ENCODE measurements at places on chromosomes 1 and 21.
A peak's percentile ranks its signal among the peaks of the same experiment; 100 is the strongest.

DNA sequence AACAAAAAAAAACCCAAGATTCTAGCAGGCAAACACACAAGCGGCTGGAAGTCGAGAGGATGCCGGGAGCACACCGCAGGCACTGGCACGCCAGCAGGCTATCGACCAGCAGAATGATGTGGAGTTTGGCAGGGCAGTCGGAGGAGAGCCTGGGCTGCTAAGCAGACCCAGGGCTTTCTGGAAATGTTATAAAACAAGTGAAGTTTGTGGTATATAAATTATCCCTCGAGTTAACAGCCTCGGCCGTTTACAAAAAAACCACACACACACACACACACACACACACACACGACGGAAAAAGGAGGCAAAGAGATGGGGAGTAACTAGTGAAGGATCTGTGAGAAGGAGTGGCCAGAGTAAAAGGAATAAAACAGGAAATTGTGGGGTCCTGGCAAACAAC lies 87.2 kb upstream of the IVNS1ABP start:
- no peak for DNase-seq

DNA sequence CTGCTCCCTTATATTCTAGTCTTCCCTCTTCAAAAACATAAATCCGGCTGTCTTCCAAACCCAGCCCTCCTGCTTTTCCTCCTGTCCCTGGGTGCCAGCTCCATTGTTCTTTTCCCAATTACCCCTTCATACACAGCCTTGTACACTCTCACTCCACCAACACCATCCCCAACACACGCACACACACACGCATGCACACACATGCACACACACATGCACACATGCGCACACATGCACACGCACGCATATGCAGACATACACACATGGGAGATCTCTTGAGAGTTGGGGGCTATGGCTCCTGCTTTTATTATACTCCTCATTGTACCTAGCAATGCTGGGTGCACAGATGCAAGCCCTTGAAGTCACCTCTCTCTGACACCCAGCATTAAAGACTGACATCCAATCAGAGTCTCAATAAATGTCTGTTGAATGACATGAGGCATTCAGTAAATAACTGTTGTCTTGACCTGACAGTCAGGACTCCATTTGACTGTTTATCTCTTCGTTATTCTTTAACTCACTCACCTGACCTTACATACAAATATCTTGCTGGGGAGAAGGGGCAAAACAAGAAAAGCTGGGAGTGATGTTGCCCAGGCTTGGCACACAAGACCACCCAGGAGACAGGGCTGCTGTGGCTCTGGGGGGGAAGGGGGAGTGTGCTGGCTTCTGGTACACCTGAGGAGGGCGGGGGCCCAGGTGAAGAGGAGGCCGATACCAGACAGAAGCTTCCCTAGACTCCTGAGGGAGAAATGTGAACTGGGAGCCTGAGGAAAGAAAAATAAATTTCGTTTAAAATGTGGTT lies 16.0 kb downstream of the ABCA4 start:
- DNase-seq = no peak

DNA sequence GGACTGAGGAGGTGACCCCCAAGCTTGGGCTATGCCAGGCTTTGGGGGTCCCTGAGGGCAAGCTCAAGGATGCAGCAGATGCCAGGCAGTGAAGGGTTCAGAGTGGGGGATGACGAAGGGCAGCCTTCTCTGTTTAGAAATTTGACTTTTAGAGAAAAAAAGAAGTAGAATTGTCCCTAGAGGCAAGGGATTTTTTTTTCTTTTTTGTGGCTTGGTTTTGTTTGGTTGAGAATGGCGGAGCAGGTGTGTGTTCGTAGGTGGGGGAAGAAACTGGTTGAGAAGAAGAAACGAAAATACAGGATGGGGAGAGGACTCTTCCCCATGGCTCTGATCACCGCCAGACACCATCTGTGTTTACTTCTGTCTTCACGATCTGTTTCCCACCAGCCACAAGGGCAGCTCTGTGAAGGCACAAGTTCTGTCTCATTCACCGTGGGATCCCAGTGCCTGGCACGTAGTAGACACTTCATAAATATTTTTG lies 8.2 kb downstream of the PLA2G5 start:
- no peak for DNase-seq

GRCh38 chr1:207407655-207408260 lies 46.4 kb upstream of the CR2 start:
- DNase-seq = no peak

DNA sequence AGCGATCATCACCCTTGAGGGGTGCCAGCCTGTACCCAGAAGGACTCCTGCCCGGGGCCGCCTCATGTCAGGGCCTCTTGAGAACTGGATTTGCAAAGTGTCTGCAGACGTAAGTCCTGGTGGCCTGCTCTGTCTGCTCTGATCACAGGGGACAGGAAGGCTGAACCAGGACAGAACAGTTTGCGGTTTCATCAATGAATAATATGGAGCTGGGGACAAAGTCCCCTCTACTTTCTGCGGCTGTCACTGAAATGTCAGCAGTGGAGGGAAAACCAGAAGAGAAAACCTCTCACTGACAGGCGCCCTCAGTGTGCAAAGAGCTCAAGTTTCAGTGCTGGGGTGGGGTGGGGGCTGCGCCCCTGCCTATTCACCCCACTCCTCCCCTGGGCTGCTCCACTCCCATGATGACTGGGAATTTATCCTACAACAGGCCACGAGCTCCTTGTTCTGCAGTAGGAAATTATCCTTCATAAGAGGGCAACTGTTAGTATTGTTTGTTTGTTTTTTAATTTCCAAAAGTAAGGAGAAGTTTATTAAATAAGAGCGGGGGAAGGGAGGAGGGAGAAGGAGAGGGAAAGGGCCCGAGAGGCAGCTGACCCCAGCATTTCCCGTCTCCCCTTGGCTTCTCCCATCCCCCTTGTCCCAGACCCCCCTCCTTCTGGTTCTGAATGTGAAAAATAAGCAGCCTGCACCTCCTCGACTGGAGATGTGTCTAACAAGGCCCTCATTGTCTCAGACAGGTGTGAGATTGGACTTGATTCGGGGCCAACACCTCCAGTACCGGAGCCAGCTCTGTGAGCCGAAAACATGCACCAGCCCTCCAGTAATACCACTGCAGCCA lies 149.2 kb downstream of the CLIC6 start:
- DNase-seq = no peak

- DNase-seq = no peak
Observed at GRCh38 chr1:216627252-216627651, 96.0 kb downstream of the ESRRG start.

DNA sequence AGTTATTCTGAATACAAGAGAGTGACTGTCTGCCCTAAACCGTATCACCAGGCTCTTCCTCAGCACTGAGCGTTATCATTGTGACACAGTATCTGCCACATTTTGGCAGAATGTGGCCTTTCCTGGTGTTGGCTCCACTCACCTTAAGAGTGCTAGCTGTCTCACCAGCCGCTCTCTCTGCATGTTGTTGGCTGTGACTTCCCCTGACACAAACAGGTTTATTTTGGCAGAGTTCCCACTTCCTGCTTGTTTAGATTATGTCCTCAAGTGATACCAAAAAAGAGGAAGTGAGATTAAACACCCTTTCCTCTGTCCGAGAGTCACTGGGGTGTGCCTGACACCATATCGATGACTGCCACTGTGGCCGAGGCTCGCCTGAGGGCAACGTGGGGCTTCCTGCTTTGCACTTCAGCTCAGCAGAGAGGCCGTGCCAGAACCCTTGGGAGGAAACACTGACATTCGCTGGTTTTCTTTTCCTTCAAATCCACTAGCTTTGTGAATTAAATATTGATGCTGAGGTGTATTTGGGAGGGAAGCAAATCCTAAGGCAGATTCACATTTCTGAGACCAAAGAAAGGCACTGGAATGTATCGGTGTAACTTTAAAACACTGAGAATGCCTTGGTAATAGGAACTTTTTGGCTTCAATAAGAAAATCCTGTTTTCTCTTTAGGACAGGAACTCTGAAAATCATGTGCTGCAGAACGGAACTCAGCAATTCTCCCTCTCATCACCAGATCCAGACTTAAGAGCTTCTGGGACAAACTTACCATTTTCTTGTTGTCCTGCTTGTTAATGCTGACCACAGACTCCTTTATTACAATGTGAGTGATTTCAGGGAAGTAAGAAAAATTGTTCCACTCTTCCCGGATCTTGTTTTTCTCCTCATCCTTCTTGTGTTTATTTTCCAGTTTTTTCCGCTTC lies 102.1 kb downstream of the JAK1 start:
- DNase-seq = peak; percentile 30

DNA sequence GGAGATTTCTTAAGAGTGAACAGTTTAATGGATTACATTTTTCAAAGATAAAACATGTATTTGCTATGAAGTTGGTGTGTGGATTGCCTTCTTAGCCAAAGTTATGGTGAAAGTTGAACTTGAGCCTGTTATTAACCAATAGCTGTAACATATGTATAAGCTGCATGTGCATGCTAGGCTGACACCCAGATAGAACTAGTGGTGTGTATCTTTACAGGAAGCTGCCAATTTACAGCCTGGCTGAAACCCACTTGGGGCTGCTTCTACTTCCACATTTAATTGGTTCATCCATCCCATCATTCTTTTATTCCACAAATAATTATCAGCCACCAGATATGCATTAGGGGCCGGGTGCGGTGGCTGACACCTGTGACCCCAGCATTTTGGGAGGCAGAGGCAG lies 3.3 kb downstream of the PLA2G5 start:
- no peak for DNase-seq

- DNase-seq = no peak
Observed at GRCh38 chr1:193700710-193701355, 514.4 kb upstream of the B3GALT2 start.

DNA sequence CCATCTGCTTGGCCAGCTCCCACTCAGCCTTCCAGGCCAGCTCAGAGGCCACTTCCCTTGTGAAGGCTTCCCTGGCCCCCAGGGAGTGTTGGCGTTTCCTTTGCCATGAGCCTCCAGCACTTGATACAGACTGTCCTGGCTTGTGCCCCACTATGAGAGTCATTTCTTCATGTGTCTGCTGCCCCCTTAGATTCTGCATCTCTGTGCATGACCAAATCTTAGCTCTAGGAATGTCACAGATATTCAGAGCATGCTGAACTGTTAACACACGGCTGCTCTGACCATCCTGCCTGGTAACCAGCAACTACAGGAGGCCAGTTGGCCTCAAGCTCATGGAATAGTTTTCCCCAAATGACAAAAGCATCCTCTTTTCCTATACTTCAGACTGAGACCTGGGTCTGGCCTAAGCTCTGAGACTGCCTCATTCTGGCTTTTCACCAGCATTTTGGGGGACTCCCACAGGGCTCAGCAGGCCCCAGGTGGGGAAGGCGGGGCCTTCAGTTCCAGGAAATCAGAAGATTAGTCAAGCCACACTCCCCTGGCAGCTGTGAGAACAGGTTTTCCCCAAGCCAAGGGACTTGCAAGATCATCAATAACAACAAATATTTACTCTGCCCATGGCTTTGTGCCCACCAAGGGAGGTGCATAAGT lies 182.6 kb upstream of the EDN2 start:
- DNase-seq = peak; percentile 33

DNA sequence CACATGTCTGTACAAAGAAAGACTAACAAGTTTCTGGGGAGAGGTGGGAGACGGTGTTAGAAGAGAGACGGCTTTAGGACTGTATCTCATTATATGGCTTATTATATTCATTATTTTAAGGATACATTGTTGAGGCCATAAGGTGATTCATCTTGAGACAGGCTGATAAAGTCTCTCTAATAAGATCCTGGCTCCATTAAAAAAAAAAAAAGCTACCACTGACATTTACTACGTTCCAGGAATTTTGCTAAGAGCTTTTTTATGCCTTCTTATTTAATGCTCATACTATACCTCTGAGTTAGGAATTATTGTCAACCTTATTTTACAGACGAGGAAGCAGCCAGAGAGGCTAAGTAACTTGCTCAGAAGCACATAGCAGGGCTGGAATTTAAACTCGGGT lies 173.7 kb downstream of the GABPA start:
- no peak for DNase-seq

GRCh38 chr1:231778009-231778719 lies 151.6 kb downstream of the DISC1 start:
- no peak for DNase-seq

DNA sequence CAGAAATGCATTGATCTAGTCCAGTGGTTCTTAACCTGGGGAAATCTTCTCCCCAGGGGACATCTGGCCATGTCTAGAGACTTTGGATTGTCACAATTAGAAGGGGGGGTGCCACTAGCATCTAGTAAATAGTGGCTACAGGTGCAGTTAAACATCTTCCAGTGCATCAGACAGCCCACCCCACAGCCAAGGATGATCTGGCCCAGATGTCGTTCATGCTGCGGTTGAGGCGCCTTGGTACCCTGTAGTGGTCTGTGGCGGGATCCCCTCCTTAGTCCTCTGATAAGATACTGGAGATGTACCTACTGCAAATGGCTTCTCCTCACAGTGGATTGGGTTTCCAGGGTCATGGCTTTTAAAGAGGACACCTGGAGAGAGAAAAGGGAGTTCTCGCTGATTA lies 69.8 kb downstream of the PRDM2 start:
- DNase-seq = no peak

GRCh38 chr21:36111238-36111637 lies 23.6 kb upstream of the CBR3 start:
- DNase-seq = no peak
